ENCODE measurements at places on chromosomes 12 and 14. TPM values are rescaled to one million over a fixed set of nuclear protein-coding genes. Genes with fewer than 3 reads are reported as not detected.

GRCh38 chr12:48998497-48999353 is 450 bp downstream of the DDN start:
- no peak overlapping the region for H3K27ac ChIP-seq
- H3K4me3 ChIP-seq, result peak overlapping the region; percentile 75
- peaks cover 34% of the 10 kb centered on the region for H3K27me3 ChIP-seq
- no peak for DNase-seq
- peaks cover 61% of the 10 kb centered on the region for H3K4me1 ChIP-seq
- H3K36me3 ChIP-seq, result peaks cover 8% of the 10 kb centered on the region

Gene LHX5
- not detected for polyA plus RNA-seq

- peaks cover 8% of the 10 kb centered on the region for H3K27me3 ChIP-seq
- no peak overlapping the region for H3K4me3 ChIP-seq
- H3K36me3 ChIP-seq, result no peaks in the 10 kb centered on the region
- peaks cover 27% of the 10 kb centered on the region for H3K4me1 ChIP-seq
These were observed 371 bp upstream of the REM2 start for GRCh38 chr14:22882529-22883172.

Gene KLRK1
- not detected for polyA plus RNA-seq

GRCh38 chr14:58628406-58628805 is 9.4 kb upstream of the DACT1 start:
- peaks cover 4% of the 10 kb centered on the region for H3K27me3 ChIP-seq
- no peak overlapping the region for H3K27ac ChIP-seq
- DNase-seq, result no peak
- H3K36me3 ChIP-seq, result no peaks in the 10 kb centered on the region

DNA sequence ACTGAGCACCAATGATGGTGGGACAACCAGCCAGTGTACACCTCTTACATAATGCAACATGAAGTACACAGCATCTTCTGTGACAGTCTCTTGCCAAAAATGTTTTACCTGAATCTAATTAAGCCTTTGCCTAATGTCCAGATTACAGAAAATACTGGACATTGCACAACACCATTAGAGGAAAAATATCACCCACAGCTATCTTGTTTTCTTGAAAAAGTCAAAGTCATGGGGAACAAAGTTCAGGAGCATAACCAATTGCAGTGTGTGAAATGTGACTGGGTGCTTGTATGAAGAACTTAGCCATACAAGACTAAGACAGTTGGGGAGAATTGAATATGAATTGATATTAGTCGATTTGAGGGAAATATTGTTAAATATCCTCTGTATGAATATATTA is 12.1 kb upstream of the ANO6 start:
- peak overlapping the region; percentile 39 for H3K27ac ChIP-seq
- H3K36me3 ChIP-seq, result no peaks in the 10 kb centered on the region
- no peaks in the 10 kb centered on the region for H3K27me3 ChIP-seq
- peaks cover 71% of the 10 kb centered on the region for H3K4me1 ChIP-seq
- no peak overlapping the region for H3K4me3 ChIP-seq

DNA sequence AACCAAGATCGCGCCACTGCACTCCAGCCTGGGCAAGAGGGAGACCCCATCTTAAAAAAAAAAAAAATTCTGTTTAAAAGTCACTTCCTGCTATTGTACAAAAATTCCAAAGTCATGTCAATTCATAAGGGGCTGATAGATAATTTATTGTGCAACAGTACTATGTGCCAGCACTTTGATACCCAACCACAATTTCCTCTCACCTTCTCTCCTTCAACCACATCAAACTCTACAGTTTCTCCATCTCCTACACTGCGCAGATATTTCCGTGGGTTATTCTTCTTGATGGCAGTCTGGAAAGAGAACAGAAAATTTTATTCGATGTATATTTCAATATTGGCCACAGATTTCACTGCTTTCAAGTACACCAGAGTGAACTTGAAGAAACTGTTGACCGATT is 7.6 kb downstream of the YBX3 start:
- no peaks in the 10 kb centered on the region for H3K27me3 ChIP-seq
- peaks cover 36% of the 10 kb centered on the region for H3K4me1 ChIP-seq
- H3K4me3 ChIP-seq, result no peak overlapping the region
- DNase-seq, result no peak

- no peak for DNase-seq
- H3K27me3 ChIP-seq, result peaks cover 1% of the 10 kb centered on the region
- H3K36me3 ChIP-seq, result no peaks in the 10 kb centered on the region
- H3K27ac ChIP-seq, result no peak overlapping the region
- peaks cover 62% of the 10 kb centered on the region for H3K4me1 ChIP-seq
- no peak overlapping the region for H3K4me3 ChIP-seq
These were observed 5.1 kb upstream of the SIX1 start for GRCh38 chr14:60654334-60654821.

Gene KERA
- not detected for polyA plus RNA-seq

Gene CPM
- 0.13 TPM for polyA plus RNA-seq

DNA sequence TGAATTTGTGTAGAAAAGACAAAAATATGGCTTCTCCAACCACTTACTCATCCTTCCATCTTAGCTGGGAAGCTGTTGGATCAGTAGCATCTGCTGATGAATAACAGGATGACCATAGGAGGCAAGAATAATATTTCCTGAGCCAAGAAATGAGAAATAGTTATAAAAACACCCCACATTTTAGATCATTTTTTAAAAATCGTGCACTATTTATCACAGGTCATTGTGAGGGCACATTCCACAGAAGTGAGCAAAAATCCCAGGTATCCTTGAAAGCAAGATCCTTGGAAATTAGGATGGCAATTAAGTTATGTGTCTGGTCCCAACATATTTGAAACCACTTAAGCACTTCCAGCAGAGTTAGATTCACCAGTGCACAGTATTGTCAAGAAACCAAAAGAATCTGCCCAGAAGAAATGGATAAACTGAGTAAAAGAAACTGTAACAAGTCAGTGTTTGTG is 8.4 kb downstream of the FAR2 start:
- H3K27ac ChIP-seq, result no peak overlapping the region
- H3K36me3 ChIP-seq, result no peaks in the 10 kb centered on the region
- no peak for DNase-seq
- H3K4me1 ChIP-seq, result no peaks in the 10 kb centered on the region
- no peak overlapping the region for H3K4me3 ChIP-seq

DNA sequence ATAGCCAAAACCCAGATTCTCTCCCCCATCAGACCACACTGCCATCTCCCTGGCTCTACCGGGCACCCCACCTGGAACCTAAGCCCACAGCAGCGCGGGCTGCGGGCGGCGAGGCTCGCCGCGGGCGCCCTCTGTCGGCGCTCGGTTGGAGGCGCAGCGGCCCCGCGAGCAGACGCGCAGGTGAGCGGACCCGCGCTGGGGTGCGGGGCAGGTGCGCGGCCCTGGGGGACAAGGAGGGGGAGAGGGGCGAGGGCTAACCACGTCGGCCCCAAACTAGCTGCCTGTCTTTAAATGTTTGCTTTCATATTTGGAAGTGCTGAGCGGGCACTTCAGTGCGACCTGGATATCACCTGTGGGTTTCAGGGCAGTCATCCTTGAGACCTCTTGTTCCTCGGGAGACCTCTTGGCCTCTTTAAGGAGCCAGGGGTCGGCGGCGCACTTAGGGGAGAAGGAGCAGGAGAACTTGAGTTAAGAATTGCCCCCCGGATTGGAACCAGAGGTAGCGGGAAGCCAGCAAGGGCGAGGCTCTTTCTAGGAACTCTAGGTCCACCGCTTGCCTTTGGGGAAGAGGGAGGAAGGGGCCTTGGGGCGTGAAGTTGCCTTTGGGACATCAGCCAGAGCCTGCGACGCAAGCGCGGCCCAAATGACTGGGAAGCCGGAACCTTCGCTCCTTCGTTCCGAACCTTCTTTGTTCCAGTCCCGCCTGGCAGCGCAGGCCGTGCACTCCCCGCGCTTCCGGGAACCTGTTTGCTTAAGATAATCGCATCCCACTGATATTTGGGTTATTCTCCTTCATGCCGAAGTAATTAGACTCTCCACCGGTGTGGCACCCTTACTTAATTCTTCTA is 78.7 kb downstream of the NEDD1 start:
- H3K4me3 ChIP-seq, result no peak overlapping the region
- H3K36me3 ChIP-seq, result no peaks in the 10 kb centered on the region
- DNase-seq, result no peak
- no peaks in the 10 kb centered on the region for H3K4me1 ChIP-seq

Gene CLEC4D
- polyA plus RNA-seq, result not detected

Gene KIF5A
- polyA plus RNA-seq, result 11.9 TPM

DNA sequence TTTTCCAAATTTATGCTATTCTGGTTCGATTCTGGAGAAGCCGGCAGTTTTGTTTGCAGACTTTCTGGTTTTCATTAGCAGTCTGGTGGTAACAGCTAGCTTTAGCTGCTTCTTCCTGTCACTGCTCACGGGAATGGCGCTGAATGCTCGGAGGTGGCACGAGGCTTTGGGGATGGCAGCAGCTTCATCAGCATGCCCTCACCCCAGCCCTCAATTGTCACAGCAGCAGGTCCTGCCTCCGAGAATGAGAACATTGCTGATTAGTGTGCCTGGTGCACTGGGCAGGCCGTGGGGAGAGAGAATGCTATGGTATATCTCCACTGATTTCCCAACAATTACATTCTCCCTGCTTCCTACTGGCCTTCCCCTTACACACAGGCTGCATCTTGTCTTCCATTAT is 73.6 kb downstream of the SAMD4A start:
- no peak for DNase-seq
- H3K4me3 ChIP-seq, result no peak overlapping the region
- peaks cover 69% of the 10 kb centered on the region for H3K4me1 ChIP-seq
- H3K36me3 ChIP-seq, result peaks cover 5% of the 10 kb centered on the region
- H3K27ac ChIP-seq, result no peak overlapping the region

GRCh38 chr14:69688299-69688649 is 76.9 kb downstream of the SUSD6 start:
- H3K27me3 ChIP-seq, result no peaks in the 10 kb centered on the region
- H3K36me3 ChIP-seq, result no peaks in the 10 kb centered on the region
- H3K4me1 ChIP-seq, result peaks cover 99% of the 10 kb centered on the region
- no peak overlapping the region for H3K4me3 ChIP-seq
- peak overlapping the region; percentile 80 for H3K27ac ChIP-seq

Gene MYBPC1
- 0.34 TPM for polyA plus RNA-seq

Gene SRRM4
- polyA plus RNA-seq, result not detected

- no peak overlapping the region for H3K4me3 ChIP-seq
- DNase-seq, result no peak
- no peak overlapping the region for H3K27ac ChIP-seq
- H3K36me3 ChIP-seq, result no peaks in the 10 kb centered on the region
- H3K4me1 ChIP-seq, result peaks cover 42% of the 10 kb centered on the region
- H3K27me3 ChIP-seq, result no peaks in the 10 kb centered on the region
These were observed 43.0 kb downstream of the BTG1 start for GRCh38 chr12:92102606-92103005.

Gene APOF
- polyA plus RNA-seq, result 23.9 TPM

DNA sequence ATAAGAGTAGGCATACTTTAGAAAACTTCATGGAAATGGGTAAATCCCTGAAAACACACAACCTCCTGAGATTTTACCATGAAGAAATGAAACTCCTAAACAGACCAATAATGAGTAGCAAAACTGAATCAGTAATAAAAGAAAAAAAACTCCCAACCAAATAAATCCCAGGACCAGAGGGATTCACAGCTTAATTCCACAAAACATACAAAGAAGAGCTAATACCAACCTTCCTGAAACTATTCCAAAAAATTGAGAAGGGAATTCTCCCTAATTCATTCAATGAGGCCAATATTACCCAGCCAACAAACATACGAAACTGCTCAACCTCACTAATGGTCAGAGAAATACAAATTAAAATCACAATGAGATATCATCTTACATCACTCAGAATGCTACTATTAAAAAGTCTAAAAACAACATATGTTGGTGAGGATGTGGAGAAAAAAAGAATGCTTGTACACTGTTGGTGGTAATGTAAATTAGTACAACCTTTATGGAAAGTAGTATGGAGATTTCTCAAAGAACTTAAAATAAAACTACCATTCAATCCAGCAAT is 97.3 kb upstream of the ST8SIA1 start:
- DNase-seq, result no peak
- no peaks in the 10 kb centered on the region for H3K36me3 ChIP-seq
- no peaks in the 10 kb centered on the region for H3K4me1 ChIP-seq

DNA sequence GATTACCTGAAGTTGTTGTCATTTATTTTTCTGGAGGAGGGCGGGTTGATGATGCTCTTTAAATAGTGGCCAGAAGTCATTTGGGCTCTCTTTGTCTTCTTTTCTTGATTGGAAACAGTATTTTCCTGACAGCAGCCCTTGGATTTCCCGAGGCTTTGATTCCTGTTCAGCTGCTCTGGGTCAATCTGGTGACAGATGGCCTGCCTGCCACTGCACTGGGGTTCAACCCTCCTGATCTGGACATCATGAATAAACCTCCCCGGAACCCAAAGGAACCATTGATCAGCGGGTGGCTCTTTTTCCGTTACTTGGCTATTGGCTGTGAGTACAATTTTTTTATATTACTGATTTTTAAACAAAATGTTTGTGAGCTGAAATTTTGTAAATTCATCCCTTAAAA is 60.4 kb downstream of the ANAPC7 start:
- DNase-seq, result no peak
- peaks cover 37% of the 10 kb centered on the region for H3K4me1 ChIP-seq
- H3K27ac ChIP-seq, result peak overlapping the region; percentile 12
- no peak overlapping the region for H3K4me3 ChIP-seq
- H3K27me3 ChIP-seq, result no peaks in the 10 kb centered on the region

- H3K4me1 ChIP-seq, result no peaks in the 10 kb centered on the region
- H3K36me3 ChIP-seq, result no peaks in the 10 kb centered on the region
- no peak overlapping the region for H3K4me3 ChIP-seq
- H3K27ac ChIP-seq, result no peak overlapping the region
These were observed 440.9 kb downstream of the NAV3 start for GRCh38 chr12:78271546-78271945.

DNA sequence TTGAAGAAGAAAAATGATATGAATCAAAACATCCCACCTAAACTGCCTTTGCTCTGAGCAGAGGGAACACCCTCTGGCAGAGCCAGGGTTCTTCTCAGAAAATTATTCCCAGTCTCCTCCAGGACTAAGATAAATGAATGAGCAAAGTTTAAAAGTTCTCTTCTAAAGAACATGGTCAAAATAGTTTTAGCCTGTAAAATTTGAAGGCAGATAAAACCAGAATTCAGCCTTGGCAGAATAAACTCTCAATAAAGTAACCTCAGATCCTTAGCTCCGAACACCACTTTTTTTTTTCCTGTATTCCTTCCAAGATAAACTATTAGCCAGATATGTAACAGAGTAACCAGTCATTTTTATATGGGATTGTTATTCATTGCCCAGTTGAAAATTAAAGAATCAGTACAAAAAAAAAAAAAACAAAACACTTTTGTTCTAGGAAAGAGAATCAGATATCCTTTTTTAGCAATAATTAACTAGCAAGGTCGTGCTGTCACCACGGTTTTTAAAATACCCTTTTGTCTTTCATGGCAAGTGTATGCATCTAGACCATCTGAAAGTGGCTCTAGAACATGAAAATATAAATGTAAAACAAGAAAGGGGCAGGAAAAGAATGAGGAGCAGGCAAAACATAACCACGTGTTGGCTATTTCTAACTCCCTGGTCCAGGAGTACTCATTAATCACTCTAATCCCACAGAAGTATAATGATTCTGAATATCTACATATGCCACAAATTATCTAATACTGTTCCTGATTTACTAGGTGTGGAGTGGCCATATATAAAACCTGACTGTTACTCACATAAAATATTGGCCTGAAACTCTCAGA is 60.8 kb downstream of the CAPZA3 start:
- H3K27ac ChIP-seq, result no peak overlapping the region
- H3K4me3 ChIP-seq, result no peak overlapping the region
- no peaks in the 10 kb centered on the region for H3K27me3 ChIP-seq
- peaks cover 38% of the 10 kb centered on the region for H3K4me1 ChIP-seq
- peak; percentile 55 for DNase-seq
- H3K36me3 ChIP-seq, result no peaks in the 10 kb centered on the region

Measured in HepG2 (cell line).